ENCODE measurements at places on chromosomes 12 and 14.

DNA sequence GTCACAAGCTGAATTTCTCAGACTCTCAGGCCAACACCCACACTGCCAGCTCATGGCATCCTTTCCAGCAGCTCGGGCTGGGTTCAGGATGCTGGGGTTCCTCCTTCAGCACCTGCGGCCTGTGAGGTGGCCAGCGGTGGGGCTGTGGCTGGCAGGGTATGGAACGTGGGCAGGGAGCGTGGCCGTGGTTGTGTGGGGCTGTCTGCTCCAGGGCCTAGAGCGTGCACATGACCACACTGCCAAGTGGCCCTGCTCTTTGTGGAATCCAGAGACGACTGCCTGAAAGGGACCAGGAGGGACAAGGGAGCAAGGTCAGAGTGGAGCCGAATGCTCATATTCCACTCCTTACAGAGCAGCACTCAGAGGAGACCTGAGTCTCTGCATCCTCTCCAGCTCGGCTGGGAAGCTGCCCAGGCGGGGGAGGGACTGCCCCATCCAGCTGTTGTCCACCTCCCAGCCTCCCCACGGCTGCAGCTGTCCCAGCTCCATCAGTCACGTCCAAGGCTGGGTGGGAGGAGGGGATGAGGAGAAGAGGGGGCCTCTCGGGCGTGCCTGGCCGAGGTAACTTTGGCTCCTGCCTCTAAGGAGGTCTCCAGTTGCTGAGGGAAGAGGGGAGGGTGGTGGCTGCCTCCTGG is 71.3 kb downstream of the TSPAN9 start:
- no peak for DNase-seq

DNA sequence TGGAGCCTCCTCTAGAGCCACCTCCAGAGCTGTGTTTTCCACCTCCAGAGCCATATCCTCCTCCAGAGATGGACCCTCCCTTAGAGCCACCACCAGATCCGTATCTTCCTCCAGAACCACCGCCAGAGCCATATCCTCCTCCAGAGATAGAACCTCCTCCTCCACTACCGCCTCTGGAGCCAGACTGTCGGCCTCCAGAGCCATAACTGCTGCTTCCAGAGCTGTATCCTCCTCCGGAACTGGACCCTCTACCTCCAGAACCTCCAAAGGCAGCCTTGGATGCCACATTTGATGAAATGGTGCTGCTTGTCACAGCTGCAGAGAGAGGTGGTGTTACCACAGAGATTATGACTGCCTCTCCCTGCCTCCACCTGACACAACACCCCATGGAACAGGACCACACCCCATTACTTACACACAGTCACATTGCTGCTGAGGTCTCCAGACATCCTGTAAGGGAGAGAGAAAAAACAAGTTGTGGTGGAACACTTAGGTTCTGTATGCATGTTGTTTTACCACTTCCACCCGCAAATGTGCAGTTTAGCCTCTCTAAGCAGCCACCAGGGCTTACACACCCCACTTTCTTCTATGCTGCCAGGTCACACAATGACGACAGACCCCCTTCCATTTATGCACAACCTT is 6.8 kb downstream of the KRT2 start:
- peak; percentile 24 for DNase-seq

GRCh38 chr12:80582431-80582830 is 125.0 kb upstream of the MYF6 start:
- DNase-seq = no peak

DNA sequence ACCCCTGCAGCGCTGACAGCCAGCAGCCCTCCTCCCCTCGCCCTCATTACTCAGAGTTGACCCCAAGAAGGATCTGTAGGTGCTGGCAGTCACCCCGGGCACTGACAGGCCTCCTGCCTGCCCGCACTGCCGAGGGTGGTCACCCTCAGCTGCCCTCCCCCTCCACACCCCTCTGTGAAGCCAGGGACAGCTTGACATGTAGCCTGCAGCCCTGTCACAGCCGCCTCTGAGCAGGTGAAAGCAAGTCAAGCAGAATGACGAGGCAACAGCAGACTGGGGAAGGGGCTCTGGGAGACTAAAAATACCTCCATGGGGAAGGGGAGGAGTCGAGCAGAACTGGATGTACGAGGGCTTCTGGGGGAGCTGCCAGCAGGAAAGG is 178.1 kb downstream of the DPF3 start:
- no peak for DNase-seq

GRCh38 chr14:103594265-103594664 is 31.5 kb downstream of the COA8 start:
- no peak for DNase-seq

- DNase-seq = no peak
Observed at GRCh38 chr14:88231603-88232002, 91.5 kb downstream of the KCNK10 start.

GRCh38 chr12:28413460-28414109 is 223.3 kb downstream of the CCDC91 start:
- no peak for DNase-seq

DNA sequence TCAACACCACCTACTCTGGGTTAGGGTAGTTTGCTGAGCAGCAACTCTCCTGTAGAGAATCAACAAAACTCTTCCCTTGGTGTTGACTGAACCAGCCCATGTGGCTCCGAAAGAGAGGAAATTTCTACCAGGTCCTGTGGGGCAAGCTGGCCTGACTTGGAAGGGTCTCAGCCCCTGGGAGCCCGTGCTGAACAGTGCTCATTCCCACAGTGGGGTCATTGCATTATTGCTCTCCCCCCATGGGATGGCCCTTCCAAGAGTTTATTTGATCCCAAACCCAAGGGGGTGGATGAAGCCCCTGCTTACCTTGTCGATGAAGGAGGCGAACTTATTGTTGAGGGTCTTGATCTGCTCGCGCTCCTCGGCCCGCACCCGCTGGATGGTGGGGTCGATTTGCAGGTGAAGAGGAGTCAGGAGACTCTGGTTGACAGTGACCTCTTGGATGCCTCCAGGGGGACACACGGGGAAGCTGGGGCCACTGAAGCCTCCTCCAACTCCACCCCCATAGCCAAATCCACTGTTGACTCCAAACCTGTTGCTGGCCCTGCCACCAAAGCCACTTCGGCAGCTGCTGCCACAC is 580 bp downstream of the KRT75 start:
- DNase-seq = no peak

DNA sequence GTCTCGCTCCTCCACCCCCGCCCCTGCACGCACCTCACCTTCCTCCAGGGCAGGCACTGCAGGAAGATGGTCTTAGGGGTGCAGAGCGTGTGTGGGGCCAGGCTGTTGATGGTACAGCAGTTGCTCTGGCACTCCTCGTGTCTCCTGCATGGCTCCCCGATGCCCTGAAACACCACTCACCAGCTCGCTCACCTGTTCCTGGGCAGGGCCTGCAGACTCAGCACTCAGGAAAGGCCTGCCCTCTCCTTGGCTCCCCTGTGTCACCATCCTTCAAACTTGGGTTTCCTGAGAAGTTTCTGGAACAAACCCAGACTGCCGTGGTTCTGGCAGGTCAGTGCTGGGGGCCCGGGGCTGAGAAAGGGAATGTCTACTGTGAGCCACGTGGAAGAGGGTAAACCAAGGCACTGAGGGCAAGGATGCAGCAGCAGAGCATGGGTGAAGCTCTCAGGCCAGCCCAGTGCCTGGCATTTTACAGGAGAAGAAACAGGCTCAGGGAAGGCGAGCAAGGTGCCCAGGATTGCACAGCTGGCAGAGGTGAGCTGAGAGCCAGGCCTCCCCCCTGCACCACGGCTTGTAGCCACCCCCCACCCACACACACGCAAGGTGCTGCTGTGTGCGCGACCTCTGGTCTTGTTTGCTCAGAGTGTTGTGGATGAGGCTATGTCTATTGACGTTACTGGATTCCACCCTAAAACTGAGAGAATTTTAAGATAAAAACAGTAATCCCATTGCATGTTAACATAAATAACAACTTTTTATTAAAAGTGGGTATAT is 5.5 kb downstream of the LRCOL1 start:
- no peak for DNase-seq

GRCh38 chr12:91663310-91663709 is 480.7 kb upstream of the DCN start:
- DNase-seq = no peak

DNA sequence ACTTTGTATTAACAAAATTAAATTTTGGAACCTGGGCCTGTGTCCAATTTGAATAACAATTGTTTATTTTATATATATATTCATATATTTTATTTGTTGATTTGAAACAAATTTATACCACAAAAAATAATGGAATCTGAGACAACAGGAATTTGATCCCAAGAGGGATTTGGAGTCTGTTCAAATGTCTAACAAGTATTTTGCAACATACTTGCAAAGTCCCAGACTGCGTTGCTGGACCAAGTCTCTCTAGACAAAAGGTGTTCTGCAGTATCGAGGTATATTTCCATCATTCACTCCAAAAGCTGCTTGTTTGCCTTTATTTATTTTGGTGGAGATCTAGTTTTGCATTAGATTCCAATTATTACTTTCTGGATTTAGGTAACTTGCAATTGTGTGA is 68.7 kb upstream of the PTPRR start:
- no peak for DNase-seq

DNA sequence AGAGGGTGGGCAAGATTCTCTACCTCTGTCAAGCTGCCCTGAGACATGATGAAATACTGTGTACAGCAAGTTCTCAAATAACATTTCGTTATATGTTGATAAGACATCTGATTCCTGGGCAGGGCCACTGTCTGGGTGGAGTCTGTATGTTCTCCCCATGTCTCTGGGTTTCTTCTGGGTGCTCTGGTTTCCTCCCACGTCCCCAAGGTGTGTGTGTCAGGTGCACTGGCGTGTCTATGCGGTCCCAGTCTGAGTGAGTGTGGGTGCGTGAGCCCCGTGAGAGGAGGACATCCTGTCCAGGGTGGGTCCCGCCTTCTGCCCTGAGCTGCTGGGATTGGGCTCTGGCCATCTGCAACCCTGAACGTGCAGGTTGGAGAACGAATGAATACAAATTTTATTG is 29.6 kb downstream of the KCTD10 start:
- DNase-seq = no peak

DNA sequence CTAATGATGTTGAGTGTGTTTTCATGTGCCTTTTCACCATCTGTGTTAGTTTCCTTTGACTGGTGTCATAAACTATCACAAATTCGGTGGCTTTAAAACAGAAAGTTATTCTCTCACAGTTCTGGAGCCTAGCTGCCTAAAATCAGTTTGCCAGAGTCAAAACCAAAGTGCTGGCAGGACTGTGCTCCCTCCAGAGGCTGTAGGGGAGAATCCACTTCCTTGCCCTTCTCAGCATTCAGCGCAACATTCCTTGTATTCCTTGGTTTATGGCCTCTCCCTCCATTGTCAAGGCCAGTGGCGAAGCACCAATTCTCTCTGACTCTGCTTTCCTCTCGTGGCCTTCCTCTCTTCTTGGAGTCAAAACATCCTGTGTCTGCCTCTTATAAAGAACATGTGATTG is 174.2 kb upstream of the PDE3A start:
- no peak for DNase-seq

DNA sequence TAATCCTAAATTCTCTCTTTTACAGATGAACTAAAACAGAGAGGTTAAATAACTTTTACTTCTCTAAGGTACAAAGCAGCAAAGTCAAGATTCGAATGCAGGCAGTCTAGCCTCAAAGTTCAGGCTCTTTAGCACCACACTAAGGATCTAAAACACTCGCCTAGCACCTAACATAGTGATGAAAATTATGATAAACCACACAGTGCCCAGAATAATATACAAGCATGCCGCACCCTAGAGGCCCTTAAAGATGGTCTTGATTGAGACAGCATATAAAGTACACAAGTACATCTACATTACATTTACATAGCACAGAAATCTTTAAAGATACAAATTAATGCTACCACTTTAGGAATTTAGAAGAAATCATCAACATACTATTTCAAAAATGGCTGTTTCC is 207.0 kb downstream of the MED13L start:
- DNase-seq = no peak

DNA sequence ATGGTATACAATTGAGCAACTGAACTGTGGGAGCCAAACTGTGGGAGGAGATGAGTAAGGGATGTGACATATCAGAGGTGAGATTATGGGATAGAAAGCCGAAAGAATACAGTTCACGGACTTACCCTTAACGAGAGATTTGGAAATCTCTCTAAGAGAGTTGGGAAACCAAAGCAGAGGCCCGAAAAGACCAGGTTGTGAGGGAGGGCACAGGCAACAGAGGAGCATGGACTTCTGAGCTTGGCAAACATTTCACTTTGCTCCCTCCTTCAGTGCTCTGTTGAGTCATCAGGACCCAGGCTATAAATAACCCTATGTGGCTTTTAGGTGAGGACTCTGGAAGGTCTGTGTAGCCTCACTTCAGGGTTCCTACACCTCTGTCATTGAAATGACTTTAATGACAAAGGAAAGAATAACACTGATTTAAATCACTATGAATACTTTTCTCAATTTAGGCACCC is 120.6 kb downstream of the TGFB3 start:
- DNase-seq = no peak

GRCh38 chr12:64528616-64529015 is 76.7 kb downstream of the TBK1 start:
- DNase-seq = no peak

- DNase-seq = no peak
Observed at GRCh38 chr12:58564721-58565120, 355.6 kb downstream of the LRIG3 start.
